ENCODE measurements at places on chromosomes 6 and 20.
A peak's percentile ranks its signal among the peaks of the same experiment; 100 is the strongest.

DNA sequence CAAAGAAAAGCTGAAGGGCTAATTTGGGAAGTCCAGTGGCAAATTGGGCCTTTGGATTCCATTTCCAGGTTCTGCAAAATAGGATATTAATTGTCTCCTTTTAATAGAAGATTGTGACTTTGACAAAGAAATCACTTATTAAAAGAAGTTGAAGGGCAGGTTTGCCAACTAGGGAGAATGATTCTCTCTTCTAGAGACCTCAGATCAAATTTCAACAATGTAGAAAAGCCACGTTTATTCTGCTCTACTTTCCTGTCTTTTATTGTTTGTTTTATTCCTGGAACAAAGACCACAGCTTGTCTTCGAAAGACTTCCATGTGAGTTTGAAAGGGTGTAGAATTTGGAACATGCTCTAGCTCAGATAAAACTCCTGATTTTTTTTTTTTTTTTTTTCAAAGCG lies 65.5 kb upstream of the PRL start:
- no peak for DNase-seq

GRCh38 chr20:16124911-16125776 lies 448.1 kb downstream of the KIF16B start:
- DNase-seq: no peak

GRCh38 chr6:89037141-89037900 lies 43.2 kb upstream of the PNRC1 start:
- DNase-seq: no peak

DNA sequence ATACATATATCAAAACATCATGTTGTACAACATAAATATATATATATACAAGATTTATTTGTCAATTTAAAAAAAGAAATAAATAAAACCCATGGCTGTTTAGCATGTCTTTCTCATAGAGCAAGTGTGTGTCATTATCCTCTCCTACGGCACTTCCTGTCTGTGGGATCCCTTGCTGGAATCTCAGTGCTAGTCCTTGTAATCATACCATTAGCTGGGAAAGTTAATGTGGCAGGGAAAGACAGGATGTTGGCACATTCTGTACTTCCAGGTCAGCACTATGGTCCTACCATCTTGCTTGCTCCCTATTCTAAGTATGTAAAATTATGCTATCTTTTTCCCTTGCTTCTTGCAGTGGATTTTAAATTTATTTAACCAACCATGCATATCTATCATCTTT lies 9.5 kb upstream of the SLC17A3 start:
- DNase-seq: no peak

- DNase-seq: no peak
Measured at GRCh38 chr6:2581611-2582010, 169.1 kb downstream of the MYLK4 start.

DNA sequence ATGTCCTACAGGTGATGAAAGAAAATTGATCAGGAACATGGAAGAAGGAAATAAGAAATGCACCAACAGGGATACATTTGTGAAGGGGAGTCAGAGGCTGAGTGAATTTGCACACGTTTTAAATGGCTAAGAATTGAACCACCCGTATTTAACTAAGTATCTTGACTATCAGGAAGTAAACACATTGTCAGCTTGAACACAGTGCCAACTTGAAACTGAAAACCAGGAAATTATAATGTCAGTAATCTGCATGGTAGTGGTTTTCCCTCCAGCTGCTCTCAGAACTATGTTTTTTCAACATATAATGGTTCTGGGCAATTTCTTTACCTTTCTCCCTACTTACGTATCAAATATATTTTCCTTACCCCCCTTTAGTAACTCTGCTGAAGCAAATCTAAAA lies 366.5 kb upstream of the POU3F2 start:
- no peak for DNase-seq

DNA sequence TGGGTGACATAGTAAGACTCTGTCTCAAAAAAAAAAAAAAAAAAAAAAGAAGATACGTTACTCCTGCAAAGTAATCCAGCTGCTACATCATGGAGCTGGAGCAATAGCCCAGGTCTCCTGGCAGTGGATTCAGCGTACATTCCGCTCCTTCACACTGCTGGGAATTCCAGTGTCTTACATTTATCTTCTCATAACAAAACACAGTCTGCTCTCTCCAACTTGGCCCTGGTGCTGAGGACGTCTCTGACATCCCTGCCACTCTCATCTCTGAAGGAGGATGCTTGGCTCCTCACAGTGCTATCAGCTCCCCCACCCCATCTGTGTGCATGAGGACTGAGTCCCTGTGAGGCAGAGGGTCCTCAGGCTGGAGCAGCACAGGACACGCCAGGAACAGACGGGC lies 529.8 kb downstream of the CD83 start:
- DNase-seq: no peak

GRCh38 chr20:32004963-32005362 lies 5.3 kb upstream of the CCM2L start:
- no peak for DNase-seq

DNA sequence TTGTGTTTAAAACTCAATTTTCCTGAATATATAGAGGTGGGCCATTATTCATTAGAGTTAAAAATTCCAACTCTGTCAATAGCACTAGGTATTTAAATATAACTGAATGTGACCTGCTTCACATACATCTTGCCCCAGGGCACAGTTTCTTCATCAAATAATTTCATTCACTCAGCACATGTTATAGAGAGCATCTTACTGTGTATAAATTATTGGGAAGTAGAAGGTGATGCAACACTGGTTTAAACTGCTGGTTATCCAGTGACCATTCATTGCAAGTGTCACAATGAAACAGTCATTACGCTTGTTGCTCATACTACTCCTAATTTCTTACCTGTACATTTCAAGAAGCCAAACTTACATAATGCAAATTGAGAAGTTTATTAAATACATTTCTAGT lies 93.4 kb downstream of the KHDRBS2 start:
- no peak for DNase-seq

GRCh38 chr6:31740397-31741223 lies 805 bp downstream of the MSH5 start:
- no peak for DNase-seq

DNA sequence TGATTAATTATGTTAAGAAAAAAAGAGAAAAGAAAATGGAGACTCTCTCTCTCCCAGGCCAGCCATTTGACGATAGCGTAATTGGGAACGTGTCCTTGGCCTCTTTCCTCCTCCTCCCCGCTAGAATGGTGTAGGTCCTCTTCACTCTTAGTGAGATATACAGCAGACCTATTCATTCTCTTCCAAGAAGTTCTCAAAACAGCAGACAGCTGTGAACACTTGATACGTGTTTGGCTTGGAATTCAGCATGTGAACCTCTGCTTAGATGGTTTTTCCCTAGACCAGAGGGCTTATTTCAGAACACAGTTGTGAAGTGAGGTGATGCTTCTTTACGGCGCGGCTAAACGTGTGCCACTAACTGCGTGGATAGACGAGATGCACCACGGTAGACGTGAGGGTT lies 32.6 kb upstream of the TULP4 start:
- DNase-seq: no peak

DNA sequence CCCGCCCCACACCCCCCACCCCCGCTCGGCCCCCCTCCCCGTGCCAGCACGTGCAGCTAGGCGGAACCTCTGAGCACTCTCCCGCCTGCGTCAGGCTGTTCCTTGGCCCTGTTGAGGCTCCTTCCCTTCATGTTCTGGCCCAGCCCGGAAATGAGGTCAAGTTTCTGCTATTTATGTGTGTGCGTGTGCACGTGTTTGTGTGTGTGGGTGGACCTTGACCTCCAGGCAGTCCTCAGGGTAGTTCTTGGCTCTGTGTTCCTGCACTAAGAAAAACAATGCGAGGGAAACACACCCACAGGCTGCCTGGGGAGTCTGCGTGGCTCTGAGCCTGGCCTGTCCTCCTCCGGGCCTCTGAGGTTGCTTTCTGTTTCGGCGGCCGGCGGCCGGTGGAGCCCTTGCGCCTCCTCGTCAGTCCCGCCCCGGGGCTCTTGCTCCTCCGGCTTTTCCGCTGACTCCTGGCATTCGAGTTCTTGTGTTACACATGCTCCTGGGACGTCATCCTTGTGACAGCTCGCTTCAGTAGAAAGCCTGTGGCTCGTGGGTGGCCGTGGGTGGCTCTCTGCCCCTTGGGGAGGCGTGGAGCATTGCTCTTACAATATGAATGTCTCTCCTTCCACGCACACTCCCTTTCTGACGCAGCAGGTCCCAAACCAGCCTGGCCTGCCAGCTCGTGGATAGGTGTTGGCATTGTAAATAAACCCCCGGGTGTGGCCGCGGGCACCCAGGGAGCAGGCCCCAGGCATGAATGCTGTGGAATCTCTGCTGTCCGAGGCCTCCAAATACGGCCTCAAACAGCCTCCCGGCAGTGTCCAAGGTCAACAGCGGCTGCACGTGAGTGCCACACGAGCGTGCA lies 10.0 kb downstream of the SLCO4A1 start:
- DNase-seq: peak; percentile 95

GRCh38 chr20:31260326-31260932 lies 3.0 kb downstream of the DEFB115 start:
- no peak for DNase-seq

DNA sequence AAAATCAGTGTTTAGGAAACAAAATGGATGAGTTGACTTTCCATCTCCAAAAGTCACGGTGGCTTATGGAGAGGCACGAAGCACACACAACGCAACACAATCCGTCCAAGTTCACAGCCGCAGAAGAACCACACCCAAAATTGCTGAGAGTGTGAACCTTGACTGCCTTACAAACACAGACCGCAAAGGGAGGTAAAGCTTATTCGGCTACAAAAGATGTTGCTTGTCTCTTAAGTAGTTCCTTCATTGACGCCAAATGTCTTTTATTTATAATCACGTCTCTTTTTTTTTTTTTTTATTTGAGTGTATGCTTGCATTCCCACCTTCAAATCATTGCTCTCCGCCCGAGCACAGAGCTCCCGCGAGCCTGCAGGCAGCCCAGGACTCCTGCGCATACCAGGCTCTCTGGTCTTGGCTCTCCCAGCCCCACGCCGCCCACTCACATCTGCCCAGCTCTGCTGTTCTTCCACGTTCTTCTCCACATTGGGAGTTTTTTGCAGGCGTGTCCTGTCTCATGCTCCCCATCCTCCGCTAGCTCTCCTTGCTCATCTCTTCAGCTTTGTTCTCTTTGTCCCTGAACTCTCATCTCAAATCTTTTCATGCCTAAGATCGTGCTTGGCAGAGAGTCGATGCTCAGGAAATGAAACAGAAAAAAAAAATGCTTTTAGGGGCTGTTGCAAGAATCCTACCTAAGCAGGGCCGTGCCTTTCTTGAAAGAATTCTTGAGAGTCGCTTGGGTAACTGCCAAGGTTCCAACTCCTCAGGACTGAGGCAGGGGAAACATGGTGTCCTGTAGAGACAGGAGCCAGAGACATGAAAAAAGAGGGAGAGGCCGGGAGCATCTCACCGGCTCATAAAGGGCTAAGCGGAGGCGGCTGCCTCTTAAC lies 25.8 kb downstream of the LY86 start:
- no peak for DNase-seq

DNA sequence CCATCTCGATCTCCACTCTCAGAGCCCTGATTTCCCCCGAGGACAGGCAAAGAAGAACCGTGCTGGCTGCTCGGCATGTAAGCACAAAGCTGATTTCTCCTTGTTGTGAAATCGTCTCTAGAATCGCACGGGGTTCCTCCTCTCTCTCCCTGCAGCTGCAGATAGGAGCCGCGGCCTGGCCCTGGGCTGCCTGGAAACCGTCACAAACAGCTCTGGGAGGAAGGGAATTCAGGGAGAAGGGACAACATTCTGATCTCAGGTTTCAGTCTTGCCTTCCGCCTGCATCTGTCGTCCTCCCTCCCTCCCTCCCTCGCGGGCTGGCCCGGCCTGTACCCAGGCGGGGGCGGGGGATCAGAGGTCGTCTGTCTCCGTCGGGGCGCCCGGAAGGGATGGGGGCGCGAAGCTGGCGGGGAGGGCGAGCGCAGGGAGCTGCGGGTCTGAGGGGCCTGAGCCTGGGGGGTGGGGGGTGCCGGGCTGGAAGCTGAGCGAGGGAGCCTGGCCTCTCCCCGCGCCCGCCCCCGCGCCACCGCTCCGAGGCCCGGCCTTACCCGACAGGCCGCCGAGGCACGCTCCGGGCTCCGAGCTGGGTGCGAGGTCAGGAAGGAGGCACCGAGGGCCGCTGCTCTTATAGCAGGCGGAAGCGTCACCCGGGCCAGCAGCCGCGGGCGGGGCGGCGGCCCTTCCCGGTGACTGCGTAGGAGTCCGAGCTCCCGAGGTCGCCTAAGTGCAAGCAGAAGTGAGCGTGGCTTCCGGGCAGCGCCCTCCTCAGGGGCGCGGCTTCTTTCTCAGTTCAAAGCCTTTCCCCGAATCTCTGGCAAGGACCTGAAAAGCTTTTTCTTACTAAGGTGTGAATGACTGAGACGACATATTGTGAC lies at the start of gene SERPINB1:
TSS of gene SERPINB1 (minus strand) at position 600 of the 875 bp plus-strand sequence. CDS start 1,277 bp downstream, outside the sequence.
- DNase-seq: peak; percentile 82

DNA sequence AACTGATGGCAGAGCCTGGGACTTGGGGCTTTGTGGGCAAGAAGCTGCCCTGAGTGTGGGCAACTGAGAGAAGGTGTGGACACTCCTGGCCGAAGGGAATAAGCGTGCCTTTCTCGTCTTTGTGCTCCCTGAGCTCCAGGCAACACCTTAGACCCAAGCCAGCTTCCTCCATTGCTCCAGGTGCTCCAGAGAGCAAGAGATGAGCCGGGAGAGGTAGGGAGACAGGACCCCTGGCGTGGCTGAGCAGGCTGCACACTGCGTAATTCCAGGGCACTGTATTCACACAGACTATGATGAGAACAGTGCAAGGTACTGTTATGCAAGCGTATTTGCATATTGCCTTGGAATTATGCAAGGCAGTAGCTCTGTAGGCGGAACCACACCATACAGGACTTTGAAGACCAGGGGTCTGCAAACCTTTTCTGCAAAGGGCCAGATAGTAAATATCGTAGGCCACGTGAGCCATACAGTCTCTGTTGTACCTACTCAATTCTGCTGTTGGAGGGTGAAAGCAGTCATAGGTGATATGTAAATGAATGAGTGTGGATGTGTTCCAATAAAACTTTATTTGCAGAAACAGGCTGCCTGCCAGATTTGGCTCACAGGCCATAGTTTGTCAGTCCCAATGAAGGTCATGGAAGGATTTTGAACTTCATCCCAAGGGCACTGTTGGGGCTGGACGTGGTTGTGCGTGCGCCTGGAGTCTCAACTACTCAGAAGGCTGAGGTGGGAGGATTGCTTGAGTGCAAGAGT lies 42.1 kb upstream of the FAM83D start:
- no peak for DNase-seq

- no peak for DNase-seq
Measured at GRCh38 chr20:12173347-12174012, 255.8 kb downstream of the BTBD3 start.

DNA sequence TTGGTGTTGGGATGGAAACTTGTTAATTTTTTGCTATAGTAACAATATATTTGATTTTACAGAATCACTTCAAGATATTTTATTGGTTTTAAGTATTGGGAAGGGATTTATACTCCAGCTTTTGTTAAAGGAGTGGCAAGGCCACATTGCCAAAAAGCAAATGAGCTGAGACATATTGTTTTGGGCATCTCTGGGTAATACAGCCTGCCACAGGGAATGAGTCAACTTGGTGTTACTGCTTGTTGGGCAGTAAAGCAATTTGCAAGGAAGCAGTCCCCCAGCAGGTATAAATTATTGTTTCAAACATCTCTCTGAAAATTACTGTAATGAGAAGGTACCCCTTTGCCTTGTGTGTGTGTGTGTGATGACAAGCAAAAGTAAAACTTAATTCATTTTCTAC lies 868.3 kb upstream of the FLRT3 start:
- DNase-seq: no peak

Measured in AG09309 (cell line).